ENCODE measurements at places on chromosomes 13 and 19. TPM values are rescaled to one million over a fixed set of nuclear protein-coding genes. Genes with fewer than 3 reads are reported as not detected.

Gene ZNF491
- total RNA-seq = 4.2 TPM

Gene WDR87
- total RNA-seq = not detected

Gene DNAAF3
- total RNA-seq = not detected

Gene LATS2
- total RNA-seq = 16.4 TPM

Gene SIGLEC12
- not detected for total RNA-seq

Gene ALG11
- 25.6 TPM for total RNA-seq

Gene GPR18
- total RNA-seq = not detected

Gene ZNF492
- total RNA-seq = 1.4 TPM

Gene ANGPTL8
- total RNA-seq = not detected

Gene ZNF829
- total RNA-seq = 3.3 TPM

Gene ZNF766
- 20.4 TPM for total RNA-seq

Gene C19orf38
- 0.28 TPM for total RNA-seq

Gene CEACAM8
- total RNA-seq = not detected

Gene DCT
- not detected for total RNA-seq

Gene BABAM1
- total RNA-seq = 101 TPM

Gene FXYD3
- total RNA-seq = not detected

Gene HSH2D
- not detected for total RNA-seq

Gene TMEM91
- total RNA-seq = 1.9 TPM

Gene TEKTIP1
- not detected for total RNA-seq

Gene CD33
- not detected for total RNA-seq

Gene SCN1B
- total RNA-seq = 2.0 TPM

Gene RAB3A
- 2.8 TPM for total RNA-seq

Gene LHFPL6
- total RNA-seq = 24.7 TPM

Gene IL27RA
- total RNA-seq = 2.9 TPM

Gene S1PR5
- total RNA-seq = 0.56 TPM

Gene EDDM13
- total RNA-seq = not detected

Gene ZNF112
- total RNA-seq = 10.3 TPM

Gene CLEC17A
- total RNA-seq = not detected

Gene ZNF791
- 19.4 TPM for total RNA-seq

Gene ZNF541
- total RNA-seq = not detected

Gene FFAR1
- not detected for total RNA-seq

Gene ZNF304
- total RNA-seq = 16.1 TPM

Gene RGS9BP
- total RNA-seq = 0.18 TPM

Gene NANOS3
- total RNA-seq = not detected

Gene MISP
- total RNA-seq = not detected

Gene MBD3L2
- total RNA-seq = not detected

Gene ZNF317
- 17.6 TPM for total RNA-seq

Gene RBM26
- total RNA-seq = 17.6 TPM

Gene POSTN
- total RNA-seq = 32.6 TPM

Gene NOVA2
- not detected for total RNA-seq

Gene C5AR2
- not detected for total RNA-seq

Gene PSG1
- total RNA-seq = 1.1 TPM

Gene TEX26
- not detected for total RNA-seq

Gene GDF15
- 10.3 TPM for total RNA-seq

Gene ZNF578
- total RNA-seq = 2.8 TPM

Gene UPF1
- total RNA-seq = 31.4 TPM

Gene RNF17
- total RNA-seq = 0.28 TPM

Gene ZNF780A
- total RNA-seq = 25.3 TPM

Data from IMR-90 (cell line).